ENCODE measurements at places on chromosomes 12 and 14.

- peak; percentile 24 for DNase-seq
These were observed 1.2 kb upstream of the COX14 start for GRCh38 chr12:50110762-50111351.

DNA sequence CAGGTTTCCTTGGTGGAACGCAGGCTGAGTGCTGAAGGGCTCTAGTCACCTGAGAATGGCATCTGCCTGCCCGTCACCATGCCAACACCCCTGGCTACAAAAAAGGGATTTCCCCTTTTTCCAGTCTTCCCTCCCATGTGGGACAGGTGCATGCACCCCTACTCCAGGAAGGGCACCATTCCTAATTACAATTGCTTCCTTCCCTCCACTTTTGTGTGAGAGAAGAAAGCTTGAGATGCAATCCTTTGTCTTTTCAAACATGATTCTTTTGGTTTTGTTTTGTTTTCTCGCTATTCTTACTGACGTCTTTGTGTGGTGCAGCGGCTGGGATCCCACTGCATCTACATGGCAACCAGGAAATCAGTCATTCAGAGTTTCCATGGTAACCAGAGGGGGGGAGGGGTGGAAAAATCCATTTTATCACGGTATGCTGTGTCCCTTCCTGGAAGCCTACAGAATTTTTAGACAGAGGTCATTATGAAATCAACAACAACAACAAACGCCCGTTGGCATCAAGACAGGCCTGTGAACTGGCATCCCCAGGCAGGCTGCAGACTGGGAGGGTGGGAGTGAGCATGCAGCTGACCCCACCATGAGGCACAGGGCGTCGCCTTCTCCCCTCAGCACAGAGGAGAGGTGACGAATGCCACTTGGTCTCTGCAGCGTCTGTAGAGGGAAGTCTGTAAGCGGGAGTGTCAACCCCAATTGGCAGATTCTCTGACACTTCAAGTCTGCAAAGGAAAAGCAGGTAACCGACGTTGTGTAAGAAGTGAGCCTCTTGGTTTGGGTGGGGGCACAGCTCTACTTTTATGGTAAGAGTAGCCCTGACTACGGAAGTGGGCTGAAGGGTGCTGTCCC, 13.6 kb upstream of the GNG2 start:
- peak; percentile 96 for DNase-seq

GRCh38 chr12:112985642-112986290, 7.4 kb downstream of the OAS2 start:
- no peak for DNase-seq

GRCh38 chr14:76779221-76780057, 18.2 kb downstream of the VASH1 start:
- DNase-seq = no peak

- no peak for DNase-seq
These were observed 3.7 kb upstream of the KRT2 start for GRCh38 chr12:52655720-52656124.

GRCh38 chr14:61111209-61111665, 130.2 kb downstream of the SLC38A6 start:
- no peak for DNase-seq

DNA sequence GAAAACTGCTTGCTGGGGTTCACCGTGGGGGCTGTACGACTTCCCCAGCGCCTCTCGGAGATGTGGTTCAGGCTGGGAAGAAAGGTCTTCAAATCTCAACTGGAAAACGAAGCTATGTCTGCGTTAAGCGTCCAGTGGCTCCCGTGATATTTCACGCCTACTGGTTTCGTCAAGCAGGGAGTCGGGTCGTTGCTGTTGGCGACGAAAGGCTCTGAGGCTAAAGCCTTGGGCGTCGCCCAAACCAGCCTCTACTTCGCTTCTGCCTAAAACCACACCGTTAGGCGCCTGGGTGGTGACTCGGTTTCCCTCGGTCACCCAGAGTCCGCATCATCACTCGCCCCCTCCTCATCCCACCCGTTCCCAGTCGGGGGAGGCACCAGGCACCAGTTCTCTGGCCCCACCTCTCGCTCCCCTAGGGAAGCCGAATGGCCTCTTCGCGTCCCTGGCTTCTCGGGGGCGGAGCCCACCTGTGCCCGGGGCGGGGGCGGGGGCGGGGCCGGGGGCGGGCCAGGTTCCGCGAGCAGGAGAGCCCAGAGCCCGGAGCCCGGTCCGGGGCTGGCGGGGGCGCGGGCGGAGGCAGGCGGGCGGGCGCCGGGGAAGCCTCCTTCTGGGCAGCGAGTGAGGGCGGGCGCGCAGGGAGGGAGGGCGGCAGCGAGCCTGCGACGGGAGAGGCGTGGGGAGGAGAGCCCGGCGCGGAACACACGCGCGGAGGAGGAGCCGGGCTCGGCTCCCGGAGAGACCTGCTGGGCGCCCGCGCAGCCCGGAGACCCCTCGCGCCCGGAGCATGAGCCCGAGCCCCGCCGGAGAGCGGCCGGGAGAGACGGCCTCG, at the start of gene B4GALNT3:
Gene B4GALNT3, plus strand, starts transcription at position 510 of the 829 bp plus-strand sequence. CDS start 438 bp downstream, outside the sequence.
- DNase-seq = peak; percentile 11

DNA sequence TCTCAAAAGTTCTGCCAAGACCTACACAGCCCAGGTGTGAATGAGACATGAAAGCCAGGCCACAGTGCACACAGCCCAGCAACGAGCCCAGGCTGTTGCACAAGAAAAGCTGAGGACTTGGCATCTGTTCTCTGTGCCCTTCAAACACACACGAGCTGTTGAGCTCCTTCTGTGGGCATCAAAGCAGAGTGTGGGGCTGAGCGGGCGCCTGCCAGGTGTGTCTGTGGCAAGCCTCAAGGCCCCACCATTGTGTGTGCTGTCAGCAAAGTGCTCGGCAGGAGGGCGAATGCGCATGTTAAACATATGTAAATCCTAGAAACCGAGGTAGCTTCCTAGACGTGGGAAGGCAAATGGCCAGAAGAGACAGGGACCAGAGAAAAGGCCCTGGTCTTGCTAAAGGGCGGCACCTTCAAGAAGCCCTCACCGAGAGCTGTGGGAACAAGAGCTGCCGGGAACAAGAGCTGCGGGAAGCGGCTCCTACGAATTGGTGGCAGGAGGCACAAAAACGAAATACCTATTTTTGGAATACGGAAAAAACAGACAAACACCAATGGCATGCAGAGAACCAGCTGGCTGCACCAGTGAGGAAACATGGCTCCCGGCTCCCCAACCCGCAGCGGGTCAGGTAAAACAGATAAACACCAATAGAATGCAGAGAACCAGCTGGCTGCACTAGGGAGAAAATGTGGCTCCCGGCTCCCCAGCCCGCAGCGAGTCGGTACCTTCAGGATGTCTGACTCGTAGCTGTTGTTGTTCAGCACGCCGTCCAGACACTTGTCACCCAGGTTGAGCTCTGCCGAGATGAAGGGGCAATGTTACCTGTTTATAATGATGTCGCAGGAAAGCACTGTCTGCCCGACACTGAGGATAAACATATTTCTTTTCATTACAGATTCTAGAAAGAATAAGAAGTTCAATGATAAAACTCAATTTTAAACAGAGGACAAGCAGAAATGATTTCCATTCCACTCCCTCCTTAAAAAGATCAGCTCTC, 19.0 kb upstream of the GOLGA3 start:
- no peak for DNase-seq

- DNase-seq = no peak
These were observed 86.6 kb downstream of the FOXN3 start for GRCh38 chr14:89330236-89331002.

DNA sequence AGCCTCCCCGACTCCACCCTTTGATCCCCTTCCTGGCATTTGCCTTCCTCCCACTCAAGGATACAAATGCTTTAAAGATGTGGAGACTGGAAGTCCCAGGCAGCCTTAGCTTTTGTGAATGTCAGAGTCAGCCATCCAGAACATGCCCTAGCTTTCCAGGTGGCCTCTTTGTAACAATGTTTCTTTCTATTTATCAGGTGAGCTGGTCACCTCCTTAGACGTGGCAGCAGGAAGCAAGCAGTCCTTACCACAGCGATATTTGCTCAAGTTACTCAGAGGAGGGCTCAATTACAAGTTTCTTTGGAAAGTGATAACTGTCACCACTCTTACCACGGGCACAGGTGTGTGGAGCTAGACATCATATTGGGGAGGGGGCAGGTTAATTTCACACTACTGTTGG, 4.9 kb downstream of the GALNT6 start:
- no peak for DNase-seq

DNA sequence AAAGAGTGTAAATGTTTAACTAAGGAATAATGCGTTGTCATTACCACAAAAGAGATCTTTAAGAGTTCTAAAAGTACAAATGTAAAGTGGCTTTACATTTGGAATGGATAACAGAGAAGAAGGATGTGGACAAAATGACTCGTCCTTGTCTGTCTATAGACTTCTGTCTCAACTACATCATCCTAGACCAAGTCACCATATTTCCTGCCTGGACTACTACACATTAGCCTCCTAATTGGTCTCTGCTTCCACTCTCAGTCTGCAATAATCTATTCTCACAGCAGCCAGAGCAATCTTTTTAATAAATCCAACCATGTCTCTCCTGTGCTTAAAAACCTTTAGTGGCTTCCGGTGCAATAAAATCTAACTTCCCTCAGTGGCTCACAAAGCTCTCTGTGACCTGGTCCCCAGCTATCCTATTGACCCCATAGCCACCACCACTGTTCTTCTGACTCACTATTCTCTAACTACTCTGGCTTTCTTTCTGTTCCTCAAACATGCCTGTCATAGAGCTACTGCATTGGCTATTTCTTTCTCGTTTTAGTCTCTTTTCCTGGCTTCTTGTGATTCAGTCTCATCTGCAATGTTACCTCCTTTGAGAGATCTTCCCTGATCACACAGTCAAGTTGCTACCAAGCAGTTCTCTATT, 91.1 kb downstream of the MYF5 start:
- no peak for DNase-seq

DNA sequence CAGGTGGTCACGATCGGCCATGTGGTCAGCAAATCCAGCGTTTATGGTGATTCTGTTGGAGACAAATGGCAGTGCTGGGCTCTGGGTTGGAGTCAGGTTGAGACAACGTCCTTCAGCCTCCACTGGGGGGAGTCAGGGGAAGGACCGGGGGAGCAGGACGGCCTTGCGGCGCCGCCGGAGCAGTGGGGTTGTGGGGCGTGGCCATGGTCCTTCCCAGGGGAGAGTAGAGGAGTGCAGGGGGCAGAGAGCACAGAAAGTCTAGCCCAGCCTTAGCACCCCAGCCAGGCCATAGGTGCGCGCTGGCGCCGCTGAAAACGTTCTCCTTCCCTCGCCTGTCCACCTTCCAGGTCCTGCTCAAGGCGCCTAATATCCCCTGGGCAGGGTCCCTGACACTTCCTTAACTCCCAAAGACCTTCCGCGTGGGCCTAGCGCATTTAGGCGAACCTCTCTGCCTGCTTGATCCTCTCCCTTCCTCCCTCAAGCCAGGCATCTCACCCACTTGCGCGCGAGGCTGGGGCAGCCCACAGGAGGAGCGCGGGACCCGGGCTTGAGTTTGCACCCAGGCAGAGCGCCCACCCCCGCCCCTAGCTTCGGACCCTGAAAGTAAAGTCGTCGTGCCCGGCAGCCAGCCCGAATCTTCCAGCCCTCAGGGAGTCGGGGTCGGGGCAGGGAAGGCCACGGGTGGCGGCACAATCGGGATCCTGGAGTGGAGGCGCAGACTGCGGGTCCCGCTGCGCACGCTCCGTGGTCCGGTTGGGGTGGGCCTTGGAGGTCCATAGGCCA, 3.1 kb upstream of the KIF26A start:
- DNase-seq = no peak

DNA sequence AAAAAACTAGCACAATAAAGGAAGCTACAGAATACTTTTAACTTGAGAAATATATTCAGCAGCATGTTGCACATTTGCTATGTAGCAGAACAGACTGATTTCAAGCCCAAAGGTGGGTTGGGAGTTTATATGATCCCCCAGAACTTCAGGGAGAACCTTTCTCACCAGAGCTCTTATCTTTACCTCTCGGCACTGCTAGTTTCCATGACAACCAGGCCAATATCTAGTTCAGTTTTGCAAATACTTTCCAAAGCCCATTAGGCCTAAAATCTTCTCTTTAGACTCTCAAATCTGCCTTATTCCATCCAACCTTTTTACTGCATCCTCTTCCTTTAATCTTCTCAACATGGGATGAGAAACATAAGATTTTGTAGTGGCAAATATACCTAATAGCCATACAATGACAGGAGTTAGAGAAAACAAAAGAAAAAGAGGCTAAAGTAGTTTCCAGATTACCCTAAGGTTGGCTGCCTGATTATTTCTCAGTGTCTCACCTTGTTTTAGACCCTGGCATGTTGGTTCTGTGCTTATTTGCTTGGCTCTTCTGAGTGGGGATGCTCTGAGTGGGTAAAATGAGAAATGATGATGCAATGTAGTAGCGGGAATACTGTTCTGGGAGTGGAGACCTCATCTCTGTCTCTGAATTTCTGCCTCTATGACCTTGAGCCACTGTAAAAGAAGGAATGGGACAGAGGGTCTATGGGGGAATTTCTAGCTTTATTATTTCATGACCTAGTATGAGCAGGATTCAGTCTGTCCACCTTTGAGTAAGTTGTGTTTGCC, 427.6 kb upstream of the STXBP6 start:
- no peak for DNase-seq

DNA sequence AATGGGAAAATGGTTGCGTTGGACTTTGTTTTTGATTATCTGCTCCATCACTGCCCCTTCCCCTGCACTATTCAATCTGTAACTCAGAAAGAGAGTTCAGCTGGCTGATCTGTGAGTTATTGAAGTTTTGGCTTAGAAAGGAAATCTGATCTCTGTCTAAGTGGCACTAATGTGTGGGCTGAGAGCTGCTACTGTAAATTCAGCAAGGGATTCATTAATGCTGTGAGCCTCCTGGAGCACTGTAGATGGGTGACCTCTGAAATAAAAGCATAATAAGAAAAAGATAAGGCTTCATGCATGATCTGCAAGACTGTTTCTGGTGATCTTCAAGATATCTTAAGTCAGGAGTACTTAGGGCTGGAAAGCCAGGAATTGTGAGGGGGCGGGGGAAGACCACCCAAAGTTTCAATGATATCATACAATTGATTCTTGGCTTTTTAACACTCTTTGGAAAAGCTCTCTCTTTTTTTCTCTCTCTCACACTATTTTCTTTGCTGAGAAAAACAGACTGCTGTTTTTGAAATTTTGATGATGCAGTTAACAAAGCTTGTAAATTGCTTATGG, 101.1 kb downstream of the C12orf75 start:
- DNase-seq = no peak
